ENCODE measurements at places on chromosomes 6 and 20. TPM values are rescaled to one million over a fixed set of nuclear protein-coding genes. Genes with fewer than 3 reads are reported as not detected.

HLA-DMB gene
- polyA plus RNA-seq = 0.19 TPM

ABHD16B gene
- polyA plus RNA-seq = 0.05 TPM

DNA sequence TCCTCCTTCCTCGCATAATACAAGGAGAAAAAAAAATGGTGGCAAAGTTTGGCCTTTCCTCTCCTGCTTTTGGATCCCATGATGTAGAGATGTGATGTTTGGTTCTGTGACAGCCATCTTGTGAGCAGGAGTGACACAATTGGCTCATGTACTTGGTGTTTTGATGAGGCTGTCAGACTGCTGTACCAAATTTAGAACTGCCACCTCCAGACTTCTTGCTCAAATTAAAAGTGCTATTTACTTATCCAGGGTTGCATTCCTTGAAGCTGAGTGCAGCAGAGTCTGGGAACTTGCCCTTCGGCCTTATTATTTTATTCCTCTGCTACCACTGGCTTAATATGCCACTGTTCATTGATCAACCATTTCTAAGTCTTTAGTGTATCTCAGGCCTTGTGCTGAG lies 21.9 kb downstream of the BCAS1 start:
- DNase-seq = no peak

GRCh38 chr6:52517502-52518278 lies 59.2 kb downstream of the TRAM2 start:
- peak; percentile 98 for DNase-seq

GRCh38 chr6:9594746-9595145 lies 820.1 kb downstream of the TFAP2A start:
- no peak for DNase-seq

DNA sequence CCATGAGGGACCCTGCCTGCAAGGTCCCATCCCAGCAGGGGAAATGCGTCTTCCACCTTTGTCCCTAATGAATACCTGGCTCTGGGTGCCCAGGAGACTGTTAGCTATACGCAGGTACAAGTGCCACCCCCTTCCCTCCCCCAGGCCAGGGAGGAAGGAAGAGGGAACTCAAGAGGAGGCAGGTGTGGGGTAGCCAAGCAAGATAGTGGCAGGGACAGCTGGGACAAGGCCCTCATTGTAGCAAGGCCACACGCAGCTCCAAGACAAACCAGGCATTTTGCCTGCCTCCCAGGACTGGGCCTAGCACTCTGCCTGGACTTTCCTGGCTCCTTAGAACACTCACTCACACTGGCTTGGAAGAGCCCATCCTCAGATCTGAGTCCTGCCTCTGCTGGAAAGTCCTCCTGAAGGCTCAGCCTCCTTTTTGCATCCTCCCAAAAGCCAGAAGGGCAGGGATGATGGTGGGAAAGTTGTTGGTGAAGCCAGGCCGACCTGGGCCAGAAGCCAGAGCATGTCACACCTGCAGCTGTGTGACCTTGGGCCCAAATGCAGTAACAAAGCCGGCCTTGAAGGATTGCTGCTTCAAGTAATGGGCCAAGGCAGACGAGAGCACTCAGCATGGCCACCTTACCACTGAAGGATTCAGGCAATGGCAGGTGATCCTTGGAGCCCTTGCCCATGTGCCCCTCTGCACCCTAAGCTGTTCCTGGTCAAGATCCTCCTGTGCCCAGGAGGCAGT lies 27.7 kb downstream of the SNPH start:
- no peak for DNase-seq

DNA sequence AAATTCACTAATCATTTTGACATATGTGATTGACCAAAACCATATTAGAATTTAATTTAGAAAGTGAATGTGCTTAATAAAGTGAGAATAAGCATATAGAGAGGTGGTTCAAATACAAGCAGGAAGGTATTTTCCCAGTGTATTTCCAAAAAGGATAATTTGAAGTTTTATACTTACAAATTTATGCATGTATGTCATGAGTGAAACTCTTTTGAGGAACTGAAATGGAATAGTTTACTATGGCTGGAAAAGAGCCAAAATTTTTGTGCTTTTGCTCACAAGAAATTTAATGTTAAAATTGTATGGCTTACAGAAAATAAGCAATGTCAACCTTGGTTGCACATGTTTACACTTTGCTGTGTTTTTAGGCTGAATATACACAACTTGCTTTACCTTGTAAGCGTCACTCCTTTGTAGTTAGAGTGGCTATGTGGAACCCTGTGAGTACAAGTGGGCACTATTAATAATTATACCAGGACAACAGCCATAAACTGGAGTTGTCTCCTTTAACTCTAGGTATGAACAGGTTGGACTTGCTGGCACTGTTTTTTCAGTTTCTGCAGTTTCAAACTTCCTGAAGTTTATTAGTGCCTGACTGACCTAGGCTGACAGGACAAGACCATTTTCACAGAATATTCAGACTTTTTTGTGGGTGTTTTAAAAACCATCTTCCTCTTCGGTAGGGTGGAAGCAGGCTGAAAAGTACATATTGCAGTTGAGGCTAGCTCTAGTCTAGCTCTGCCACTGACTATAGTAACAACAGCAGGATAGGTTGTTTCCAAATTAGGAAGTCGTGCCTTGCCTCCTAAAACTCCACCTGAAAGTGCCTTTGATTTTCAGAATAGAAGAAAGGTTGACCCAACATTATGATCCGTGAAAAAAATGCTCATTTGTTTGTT lies 6.0 kb downstream of the AFDN start:
- peak; percentile 33 for DNase-seq

DNA sequence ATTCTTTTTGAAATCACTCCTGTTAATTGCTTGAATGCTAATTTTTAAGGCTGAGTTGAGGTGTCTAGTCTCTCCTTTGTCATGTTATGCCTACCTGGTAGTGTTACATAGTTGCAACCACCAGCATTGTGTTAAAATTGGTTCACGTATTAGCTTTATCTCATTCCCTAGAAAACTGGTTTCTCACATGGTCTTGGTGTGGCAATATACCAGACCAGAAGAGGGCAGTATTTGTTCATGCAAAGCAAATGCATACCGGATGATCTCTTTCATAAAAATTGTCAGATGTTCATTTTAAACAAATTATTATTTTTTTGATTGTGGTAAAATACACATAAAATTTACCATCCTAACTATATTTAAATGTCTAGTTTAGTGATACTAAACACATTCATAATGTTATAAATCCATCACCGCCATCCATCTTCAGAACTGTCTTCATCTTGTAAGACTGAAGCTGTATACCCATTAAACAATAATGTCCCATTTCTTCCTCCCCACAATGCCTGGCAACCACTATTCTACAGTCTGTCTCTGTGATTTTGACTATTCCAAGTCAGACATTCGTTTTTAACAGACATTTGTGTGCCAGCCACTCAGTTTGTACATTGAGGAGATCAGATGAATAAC lies 92.8 kb downstream of the ATRN start:
- peak; percentile 69 for DNase-seq

DNA sequence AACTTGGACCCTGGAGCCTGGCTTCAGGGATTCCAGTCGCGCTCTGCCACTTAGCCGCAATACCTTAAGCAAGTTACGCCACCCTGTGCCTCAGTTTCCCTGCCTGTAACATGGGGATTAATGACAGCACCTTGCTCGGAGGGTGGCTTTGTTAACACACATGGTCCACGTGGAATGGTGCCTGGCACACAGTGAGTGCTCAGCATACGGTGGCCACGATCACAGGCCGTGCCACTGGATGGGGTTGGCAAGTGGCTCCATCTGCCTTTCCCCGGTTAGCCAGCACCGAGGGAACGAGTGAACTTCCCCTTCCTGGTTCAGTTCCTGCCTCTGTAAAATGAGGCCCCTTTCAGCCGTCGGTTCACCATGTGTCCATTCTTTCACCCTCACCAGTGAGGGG lies 17.2 kb downstream of the C6orf132 start:
- DNase-seq = no peak
